ENCODE measurements at places on chromosomes 4 and X.

DNA sequence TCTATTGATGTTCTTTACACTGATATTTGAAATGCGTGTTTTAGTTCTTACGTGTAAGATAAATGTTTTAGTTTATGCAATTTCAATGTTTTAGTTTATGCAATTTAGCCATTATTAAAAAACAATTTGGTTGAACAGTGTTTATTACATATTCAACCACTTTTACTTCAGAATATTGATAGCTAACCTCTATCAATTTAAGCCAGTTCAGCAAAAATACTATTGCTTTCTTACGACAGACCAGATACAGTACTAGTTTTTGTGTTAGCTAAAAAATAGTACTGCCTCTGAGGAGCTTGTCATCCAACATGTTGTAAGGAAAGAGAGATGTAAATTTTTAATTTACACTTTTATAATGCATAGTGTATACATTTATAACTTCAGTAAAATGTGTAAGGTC, 361.7 kb upstream of the FAT1 start:
- no peak for DNase-seq

DNA sequence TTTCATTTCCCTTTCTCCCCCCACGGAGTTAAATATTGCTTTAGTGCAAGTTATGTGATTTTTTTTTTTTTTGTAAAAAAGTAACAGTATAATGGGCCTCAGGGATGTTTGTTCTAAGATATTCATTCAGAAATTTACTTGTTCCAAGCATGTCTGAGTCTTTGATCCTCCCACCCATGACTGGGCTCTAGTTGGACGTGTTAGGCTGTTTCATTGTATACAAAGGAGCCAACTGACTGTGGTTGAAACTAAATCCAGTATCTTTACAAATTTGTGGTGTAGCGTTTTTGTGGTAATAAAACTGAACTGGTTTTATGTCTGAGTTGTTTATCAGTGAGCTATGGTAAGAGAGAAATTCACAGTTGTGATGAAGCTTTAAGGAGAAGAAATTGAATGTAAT, 74.1 kb downstream of the DOCK11 start:
- no peak for DNase-seq

- DNase-seq, result no peak
Measured at GRCh38 chrX:2317527-2318055, 183.2 kb downstream of the DHRSX start.

GRCh38 chrX:7447801-7448499, 300.0 kb upstream of the PUDP start:
- no peak for DNase-seq

DNA sequence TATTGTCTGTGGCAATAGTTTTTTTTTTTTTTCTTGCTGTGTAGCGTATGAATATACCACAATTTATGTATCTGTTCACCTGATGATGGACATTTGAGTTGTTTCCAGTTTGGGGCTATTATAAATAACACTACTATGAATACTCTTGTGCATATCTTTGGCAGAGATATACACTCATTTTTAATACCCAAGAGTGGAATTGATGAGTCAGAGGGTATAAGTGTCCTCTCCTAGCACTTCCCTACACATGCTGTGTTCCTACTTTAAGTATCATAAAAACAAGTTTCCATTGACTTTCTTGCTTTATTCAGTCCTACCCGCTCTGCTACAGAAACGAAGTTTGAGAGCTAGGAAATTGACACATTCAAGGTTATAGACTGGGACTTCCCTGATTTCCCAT, 39.8 kb downstream of the XIAP start:
- DNase-seq, result no peak

- DNase-seq, result peak; percentile 57
Measured at GRCh38 chr4:1463927-1464540, 57.8 kb upstream of the NKX1-1 start.

GRCh38 chr4:7557456-7557855, 122.7 kb upstream of the PSAPL1 start:
- no peak for DNase-seq

GRCh38 chrX:39152106-39152649, 350.9 kb downstream of the MID1IP1 start:
- DNase-seq, result no peak

GRCh38 chr4:159155119-159155518, 52.2 kb downstream of the RAPGEF2 start:
- no peak for DNase-seq

GRCh38 chr4:83779103-83780052, 243.5 kb downstream of the GPAT3 start:
- no peak for DNase-seq

DNA sequence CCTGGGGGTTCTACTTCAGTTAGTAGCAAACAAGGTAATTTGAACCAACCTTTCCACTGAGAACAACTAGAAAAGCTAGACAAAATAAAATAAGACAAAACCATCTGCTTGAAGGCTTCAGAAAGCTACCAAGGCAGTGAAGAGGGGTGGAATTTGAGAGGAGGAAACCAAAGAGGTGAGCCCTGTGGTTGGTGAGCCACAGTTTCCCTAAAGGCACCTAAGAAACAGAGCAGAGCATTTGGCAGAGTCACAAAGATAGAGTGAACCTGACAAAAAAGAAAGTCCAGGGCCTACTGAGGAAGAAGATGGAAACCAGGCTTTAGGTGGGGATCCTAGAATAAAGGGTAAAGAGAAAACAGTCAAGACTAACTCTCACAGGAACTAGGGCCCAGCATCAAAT, 44.3 kb downstream of the CHST7 start:
- no peak for DNase-seq

DNA sequence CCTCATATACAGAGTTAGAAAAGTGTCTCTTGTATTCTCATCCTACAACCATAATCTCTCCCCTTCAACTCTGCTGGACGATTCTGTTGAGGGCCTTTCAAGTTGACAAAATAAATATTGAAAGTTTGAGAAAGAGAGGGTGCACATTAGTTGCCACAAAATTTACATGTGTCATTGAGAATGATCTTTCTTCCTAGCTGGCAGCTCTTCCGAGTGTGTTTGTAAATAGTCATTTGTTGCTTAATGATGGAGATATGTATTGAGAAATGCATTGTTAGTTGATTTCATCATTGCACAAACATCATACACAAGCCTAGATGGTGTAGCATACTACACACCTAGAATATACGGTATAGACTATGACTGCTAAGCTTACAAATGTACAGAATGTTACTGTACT, 632.8 kb upstream of the AMOT start:
- no peak for DNase-seq

DNA sequence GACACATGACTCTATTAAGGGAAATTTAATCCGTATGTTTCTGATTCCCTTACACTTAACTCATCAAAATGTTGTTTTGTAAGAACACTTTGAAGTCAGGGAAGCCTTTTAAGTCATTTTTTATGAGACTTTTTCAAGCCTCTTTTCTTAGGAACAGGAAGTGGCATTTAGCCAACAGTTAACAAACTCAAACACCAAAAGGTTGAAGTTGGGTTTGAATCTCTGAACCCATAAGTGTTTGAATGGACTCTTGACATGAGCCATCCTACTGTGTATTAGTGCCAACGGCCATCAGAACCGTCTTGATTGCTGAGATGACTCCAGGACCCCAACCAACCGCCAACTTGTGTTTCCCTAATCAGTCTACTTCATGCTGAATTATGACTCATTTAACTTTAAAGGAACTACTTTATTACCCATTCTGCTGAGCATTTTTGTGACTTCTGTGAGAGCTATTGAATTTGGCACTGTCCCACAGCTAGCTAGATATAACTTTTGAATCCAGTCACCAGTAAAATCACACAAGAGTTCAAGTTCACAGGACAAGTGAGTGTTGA, 209.1 kb upstream of the FAT1 start:
- no peak for DNase-seq

- DNase-seq, result peak; percentile 78
Measured at GRCh38 chrX:40755291-40756249, 20.2 kb upstream of the MED14 start.

- DNase-seq, result peak; percentile 82
Measured at GRCh38 chr4:123397144-123398065, 810 bp downstream of the SPRY1 start.

- DNase-seq, result no peak
Measured at GRCh38 chr4:20423420-20423819, 171.7 kb downstream of the SLIT2 start.

GRCh38 chr4:128068918-128069317, 7.8 kb downstream of the LARP1B start:
- no peak for DNase-seq

DNA sequence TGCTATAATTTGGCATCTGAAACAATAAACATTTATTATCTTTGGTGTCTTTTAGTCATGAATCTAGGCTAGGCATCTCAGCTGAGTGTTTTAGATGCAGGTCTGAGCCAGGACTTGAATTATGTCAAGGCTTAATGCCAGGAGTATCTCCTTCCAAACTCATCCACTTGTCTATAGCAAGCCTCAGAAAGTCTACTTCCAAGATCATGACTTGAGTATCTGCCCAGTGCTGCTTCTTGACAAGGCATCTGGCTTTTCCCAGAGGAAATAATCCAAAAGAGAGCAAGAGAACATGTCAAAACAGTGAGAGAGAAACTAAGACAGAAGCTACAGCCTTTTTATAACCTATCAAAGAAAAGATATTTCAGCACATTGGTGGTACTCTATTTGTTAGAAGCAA, 1052.1 kb upstream of the PCDH10 start:
- DNase-seq, result no peak

- no peak for DNase-seq
Measured at GRCh38 chr4:97367878-97368277, 775.4 kb downstream of the STPG2 start.

- no peak for DNase-seq
Measured at GRCh38 chr4:116058129-116058528, 944.7 kb upstream of the NDST4 start.

DNA sequence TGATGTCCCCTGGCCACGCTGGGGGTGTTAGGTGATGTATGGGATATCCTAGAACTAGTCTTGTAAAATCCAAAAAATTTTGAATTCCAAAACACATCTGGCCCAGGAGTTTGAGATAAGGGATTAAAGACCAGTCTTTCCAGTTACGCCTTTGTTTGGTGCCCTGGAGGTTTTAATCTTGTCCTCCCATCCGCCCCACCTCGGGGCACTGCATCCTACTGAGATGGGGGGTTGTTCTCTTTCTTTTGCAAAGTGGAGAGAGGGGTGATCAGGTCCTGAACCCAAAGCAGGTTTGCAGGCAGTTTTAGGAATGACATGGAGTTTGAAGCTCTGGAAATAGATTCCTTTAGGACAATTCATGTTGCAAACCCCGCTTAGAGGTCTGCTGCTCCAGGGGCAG, 1.8 kb downstream of the SUV39H1 start:
- DNase-seq, result no peak

DNA sequence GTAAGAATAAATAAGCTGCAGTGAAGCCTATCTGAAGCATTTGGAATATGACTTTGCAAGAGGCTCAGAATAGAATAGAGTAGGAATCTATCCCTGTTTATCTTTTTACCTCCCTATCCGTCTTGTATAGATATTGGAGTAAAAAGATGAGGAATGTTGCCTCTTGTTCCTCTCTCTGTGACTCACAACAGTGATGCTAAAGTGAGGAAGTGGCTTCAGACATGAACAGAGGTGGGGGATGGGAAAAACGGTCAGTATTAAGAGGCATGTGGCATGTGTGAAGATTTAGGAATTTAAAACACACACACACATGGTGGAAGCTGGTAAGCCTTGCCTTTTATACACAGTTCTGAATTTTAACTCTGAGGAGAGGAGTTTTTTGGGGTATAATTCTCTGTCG, 3.8 kb upstream of the DCAF4L1 start:
- no peak for DNase-seq

- no peak for DNase-seq
Measured at GRCh38 chr4:79964020-79964399, 109.0 kb downstream of the ANTXR2 start.

- no peak for DNase-seq
Measured at GRCh38 chr4:184526228-184526627, 51.9 kb upstream of the IRF2 start.

DNA sequence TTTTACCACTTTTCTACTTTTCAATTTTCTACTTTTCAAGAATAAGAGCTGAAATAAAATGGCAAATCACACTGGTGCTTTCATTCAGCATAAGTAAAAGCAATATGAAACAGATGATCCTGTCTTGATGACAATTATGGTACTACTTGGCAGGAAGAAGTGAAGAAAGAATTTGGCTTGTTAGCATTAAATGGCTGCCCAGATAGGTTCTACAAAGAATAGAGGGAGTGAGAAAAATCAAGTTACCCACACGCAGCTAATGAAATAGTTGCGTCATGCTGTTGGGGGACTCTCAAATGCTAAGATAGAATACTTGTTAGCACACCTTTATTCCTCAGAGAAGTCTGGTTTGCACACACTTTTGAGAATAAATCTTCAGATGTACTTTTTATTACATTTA, 12.5 kb upstream of the LCORL start:
- DNase-seq, result no peak

DNA sequence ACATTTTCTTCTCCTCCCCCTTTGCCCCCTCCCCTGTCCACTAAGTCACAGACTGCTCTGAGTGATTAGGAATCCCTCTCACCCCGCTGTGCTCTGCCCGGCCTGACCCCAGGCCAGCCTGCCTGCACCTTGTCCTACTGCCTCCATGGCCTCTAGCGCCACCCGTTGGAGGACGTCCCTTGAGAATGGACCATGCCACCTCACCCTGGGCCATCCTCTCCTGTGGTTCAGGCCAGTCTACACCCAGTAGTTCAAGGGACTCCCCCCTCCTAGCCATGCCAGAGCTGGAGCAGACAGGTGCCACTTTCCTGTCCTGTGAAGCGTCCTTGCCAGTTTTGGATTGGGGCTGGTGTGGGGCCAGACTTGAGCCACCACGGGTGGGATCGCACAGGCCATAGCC, 9.7 kb upstream of the IRAK1 start:
- DNase-seq, result no peak

DNA sequence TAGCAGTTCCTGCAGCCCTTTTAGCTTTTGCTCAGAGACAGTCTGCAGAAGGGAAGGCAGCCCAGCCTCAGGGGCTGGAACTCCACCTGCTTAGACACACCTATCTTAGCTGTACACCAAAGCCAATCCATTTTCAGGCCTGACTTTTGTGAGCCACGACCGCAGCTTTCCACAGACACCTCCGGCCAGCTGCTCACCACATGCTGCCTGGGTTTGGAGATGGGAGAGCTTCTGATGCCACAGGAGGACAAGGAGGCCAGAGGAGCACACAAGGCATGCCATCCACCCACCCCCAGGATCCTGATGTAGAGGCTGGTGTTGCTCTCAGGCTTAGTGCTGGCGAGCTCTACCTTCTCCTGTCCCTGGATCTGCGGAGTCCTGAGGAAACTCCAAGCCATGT, 141.8 kb upstream of the NALF2 start:
- no peak for DNase-seq

- no peak for DNase-seq
Measured at GRCh38 chr4:26779224-26779623, 81.4 kb upstream of the STIM2 start.

All from coronary artery (tissue), 2 donors.